COLO829 (cell line): ENCODE measurements at places on chromosomes 11 and 22.

- DNase-seq: no peak
Observed at GRCh38 chr22:17806437-17806836, 32.2 kb upstream of the BID start.

DNA sequence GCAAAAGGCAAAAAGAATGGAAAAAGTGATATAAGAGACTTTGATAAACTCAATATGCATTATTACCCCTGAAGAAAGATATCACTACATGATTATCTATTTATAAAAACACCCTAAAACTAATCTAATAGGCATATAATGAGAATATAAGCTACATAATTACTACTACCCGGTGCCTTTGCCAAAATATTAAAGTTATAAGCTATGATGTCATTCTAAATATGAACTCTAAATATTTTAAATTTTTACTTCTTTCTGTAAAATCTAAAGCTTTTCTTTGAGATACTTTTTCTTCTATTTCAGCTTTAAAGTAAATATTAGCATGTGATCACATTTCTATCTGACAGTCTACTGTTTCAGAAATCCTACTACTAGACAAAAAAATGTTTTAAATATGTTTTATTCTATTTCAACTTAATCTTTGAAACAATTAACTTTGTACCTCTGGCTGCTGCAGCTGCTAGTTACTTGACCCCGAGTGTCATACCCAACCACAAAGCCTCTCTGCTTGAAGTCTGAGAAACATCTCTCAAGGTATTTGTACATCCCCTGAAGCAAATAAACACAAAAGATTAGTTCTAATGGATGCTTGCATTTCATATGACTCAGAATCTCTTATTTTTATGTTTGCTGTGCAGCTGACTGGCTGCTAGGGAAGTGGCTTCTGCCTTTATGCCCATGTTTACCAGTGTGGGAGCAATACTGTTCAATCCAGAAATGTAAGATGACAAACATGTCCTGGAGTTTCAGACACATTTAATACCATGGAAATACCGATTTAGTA lies 26.8 kb downstream of the PGM2L1 start:
- peak; percentile 59 for DNase-seq

GRCh38 chr11:73019996-73020395 lies 122.1 kb downstream of the FCHSD2 start:
- DNase-seq: peak; percentile 50

- no peak for DNase-seq
Observed at GRCh38 chr11:10743354-10744000, 7.6 kb upstream of the CTR9 start.

GRCh38 chr22:36301384-36301828 lies 48.5 kb downstream of the APOL1 start:
- peak; percentile 63 for DNase-seq

GRCh38 chr11:68541116-68541515 lies 80.6 kb downstream of the PPP6R3 start:
- no peak for DNase-seq

GRCh38 chr22:46993633-46994032 lies 231.2 kb downstream of the TBC1D22A start:
- no peak for DNase-seq

DNA sequence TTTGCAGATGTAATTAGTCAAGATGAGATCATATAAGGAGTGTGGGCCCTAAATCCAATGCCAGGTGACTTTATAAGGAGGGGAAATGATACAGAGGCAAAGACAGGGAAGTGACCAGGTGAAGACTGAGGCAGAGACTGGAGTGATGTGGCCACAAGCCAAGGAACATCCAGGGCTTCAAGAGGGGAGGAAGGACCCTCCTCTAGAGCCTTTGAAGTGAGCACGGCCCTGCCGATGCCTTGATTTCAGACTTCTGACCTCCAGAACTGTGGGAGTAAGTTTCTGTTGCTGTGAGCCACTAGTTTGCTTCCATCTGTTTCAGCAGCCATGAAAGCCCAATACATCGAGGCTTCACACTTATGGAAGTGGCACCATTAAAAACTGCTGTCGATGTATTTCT lies 78.7 kb downstream of the SHANK2 start:
- DNase-seq: no peak

- DNase-seq: no peak
Observed at GRCh38 chr11:59459916-59460315, 3.2 kb downstream of the OR4D6 start.

GRCh38 chr11:27688076-27688475 lies 12.2 kb downstream of the BDNF start:
- DNase-seq: no peak

DNA sequence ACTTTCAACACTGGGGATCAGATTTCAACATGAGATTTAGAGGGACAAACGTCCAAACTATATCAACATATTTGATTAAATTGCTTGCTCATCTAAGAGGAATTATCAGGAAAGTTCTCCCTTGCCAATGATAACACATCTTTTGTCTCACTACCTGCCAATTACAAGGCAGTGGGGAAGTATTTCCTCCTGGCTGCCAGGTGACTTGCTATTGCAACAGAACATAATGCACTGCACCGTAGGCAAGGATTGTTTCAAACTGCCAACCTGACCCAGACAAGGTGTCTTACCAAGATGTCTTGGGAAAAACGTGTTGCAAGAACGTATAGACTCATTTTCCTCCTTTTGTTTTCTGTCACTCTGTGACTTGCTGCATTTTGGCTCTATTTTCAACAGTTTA lies 711.6 kb downstream of the METTL15 start:
- no peak for DNase-seq

- DNase-seq: no peak
Observed at GRCh38 chr22:38925571-38926041, 31.8 kb upstream of the APOBEC3A start.

GRCh38 chr22:50041361-50042065 lies 16.6 kb downstream of the TTLL8 start:
- no peak for DNase-seq

- no peak for DNase-seq
Observed at GRCh38 chr11:91527380-91528030, 697.1 kb upstream of the FAT3 start.

- DNase-seq: no peak
Observed at GRCh38 chr11:130095326-130095725, 25.6 kb downstream of the APLP2 start.

DNA sequence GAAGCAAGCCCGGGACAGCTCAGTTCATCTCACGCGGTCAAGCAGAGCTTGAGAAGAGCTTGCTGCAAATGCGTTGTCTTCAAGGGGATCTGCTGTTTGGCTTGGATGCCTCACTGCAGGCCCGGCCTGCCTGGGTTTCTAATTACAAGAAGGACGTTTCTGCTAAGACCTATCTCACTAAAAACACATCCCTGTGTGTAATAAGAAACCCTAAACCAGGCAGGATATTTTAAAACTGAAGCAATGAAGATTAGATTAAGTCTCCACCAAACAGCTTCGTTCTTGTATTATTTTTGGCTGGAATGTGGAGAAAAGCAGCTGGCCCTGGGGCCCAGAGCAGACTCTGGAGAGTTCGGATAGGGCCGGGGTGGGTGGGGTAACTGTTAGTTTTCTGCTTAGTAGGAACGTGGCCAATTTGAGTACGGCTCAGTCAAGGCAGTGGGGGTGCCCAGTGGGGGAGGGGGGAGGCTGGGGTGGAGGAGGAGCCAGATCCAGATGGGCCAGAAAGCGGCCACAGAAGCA lies 6.0 kb downstream of the PKNOX2 start:
- DNase-seq: no peak

- DNase-seq: no peak
Observed at GRCh38 chr11:61325649-61326414, 7.1 kb downstream of the DDB1 start.

- peak; percentile 16 for DNase-seq
Observed at GRCh38 chr11:132858223-132858622, 674.1 kb downstream of the OPCML start.
